ENCODE measurements at places on chromosomes 2 and 18. TPM values are rescaled to one million over a fixed set of nuclear protein-coding genes. Genes with fewer than 3 reads are reported as not detected.

CAD gene
- 3.0 TPM for polyA plus RNA-seq

ASB18 gene
- not detected for polyA plus RNA-seq

GRCh38 chr18:6751222-6751621 lies 21.7 kb downstream of the ARHGAP28 start:
- DNase-seq: no peak

GPR75 gene
- 1.3 TPM for polyA plus RNA-seq

ZNF532 gene
- polyA plus RNA-seq: 10.1 TPM

DNA sequence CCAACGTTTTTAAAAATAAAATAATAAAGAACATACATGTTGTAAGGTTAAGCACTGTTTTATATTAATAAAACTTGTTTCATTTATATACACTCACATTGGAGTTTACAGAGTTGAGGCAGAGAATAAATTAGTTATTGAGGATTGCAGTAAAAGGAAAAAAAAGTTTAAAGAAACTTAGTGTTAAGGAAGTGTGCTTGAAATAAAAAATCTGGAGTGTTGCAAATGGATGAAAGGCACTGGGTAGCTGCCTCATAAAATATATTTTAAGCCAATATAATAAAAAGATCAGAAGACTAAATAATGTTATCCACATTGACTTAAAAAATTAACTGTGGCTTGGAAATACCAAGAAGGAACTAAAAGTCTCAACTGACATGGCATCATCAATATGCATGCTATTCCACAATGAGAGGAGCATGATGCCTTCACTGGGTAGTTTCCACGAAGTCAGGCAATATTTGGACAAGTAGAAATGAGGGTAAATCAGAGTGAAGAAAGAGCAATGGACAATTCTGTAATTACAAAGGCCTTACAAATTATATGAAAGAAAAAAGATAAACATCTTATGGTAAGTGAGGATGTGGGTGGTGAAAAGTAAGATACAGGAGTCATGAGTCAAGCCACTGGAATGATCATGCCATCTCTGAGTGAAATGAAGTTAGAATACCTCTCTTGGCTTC lies 2.5 kb downstream of the GALNT3 start:
- no peak for DNase-seq

GRCh38 chr2:212936572-212936971 lies 214.8 kb downstream of the IKZF2 start:
- no peak for DNase-seq

- no peak for DNase-seq
Observed at GRCh38 chr2:140542627-140543026, 1588.2 kb downstream of the LRP1B start.

GRCh38 chr2:169765523-169765922 lies 31.9 kb downstream of the KLHL23 start:
- DNase-seq: no peak

DNA sequence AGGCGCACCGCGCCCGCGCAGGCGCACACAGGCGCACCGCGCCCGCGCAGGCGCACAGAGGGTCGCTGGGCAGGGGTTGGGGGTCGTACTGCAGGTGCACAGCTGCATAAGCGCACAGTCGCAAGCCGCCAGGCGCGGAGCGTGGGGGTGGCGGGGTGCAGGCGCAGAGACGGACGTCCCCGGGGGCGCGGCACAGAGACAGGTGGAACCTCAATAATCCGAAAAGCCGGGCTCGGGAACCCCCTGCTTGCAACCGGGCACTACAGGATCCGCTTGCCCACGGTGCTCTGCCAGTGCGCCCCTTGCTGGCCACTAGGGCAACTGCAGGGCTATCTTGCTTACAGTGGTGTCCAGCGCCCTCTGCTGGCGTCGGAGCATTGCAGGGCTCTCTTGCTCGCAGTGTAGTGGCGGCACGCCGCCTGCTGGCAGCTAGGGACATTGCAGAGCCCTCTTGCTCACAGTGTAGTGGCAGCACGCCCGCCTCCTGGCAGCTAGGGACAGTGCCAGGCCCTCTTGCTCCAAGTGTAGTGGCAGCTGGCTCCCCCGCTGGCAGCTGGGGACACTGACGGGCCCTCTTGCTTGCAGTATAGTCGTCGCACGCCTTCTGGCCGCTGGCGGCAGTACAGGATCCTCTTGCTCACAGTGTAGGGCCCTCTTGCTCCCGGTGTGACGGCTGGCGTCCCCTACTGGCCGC lies 34.9 kb downstream of the FAM110C start:
- DNase-seq: no peak

PRSS56 gene
- not detected for polyA plus RNA-seq

TUBA4A gene
- 74.4 TPM for polyA plus RNA-seq

- DNase-seq: no peak
Observed at GRCh38 chr18:41144441-41144840, 810.6 kb upstream of the PIK3C3 start.

RFTN2 gene
- polyA plus RNA-seq: 1.3 TPM

Data from sigmoid colon (tissue), 7 donors.